ENCODE measurements at places on chromosomes 12 and 14. TPM values are rescaled to one million over a fixed set of nuclear protein-coding genes. Genes with fewer than 3 reads are reported as not detected.

The OAS2 gene
- 1.0 TPM for total RNA-seq

GRCh38 chr12:2487278-2487677, 307.5 kb upstream of the FKBP4 start:
- H3K27ac ChIP-seq = no peak overlapping the region
- H3K27me3 ChIP-seq = no peaks in the 10 kb centered on the region
- H3K36me3 ChIP-seq = peaks cover 16% of the 10 kb centered on the region
- H3K4me3 ChIP-seq = no peak overlapping the region
- DNase-seq = no peak
- no peaks in the 10 kb centered on the region for H3K4me1 ChIP-seq

DNA sequence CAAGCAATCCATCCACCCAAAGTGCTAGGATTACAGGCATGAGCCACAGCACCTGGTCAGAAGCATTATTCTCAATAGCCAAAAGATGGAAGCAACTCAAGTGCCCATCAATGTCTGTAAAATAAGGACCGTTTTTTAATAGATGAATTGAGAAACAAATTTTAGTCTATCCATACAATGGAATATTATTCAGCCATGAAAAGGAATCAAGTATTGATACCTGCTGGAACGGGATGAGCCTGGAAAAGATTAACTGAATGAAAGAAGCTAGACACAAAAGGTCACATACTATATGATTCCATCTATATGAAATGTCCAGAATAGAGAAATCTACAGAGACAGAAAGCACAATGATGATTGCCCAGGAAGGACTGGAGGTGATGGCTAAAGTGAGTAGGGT, 9.1 kb upstream of the FBXW8 start:
- no peaks in the 10 kb centered on the region for H3K36me3 ChIP-seq
- no peak for DNase-seq
- H3K27ac ChIP-seq = no peak overlapping the region
- H3K27me3 ChIP-seq = peaks cover 5% of the 10 kb centered on the region
- H3K4me3 ChIP-seq = no peak overlapping the region
- no peaks in the 10 kb centered on the region for H3K4me1 ChIP-seq

GRCh38 chr14:103657471-103657870, 28.5 kb downstream of the KLC1 start:
- H3K36me3 ChIP-seq = peaks cover 68% of the 10 kb centered on the region
- DNase-seq = peak; percentile 94
- peaks cover 55% of the 10 kb centered on the region for H3K4me1 ChIP-seq
- peak overlapping the region; percentile 88 for H3K27ac ChIP-seq
- no peaks in the 10 kb centered on the region for H3K27me3 ChIP-seq

DNA sequence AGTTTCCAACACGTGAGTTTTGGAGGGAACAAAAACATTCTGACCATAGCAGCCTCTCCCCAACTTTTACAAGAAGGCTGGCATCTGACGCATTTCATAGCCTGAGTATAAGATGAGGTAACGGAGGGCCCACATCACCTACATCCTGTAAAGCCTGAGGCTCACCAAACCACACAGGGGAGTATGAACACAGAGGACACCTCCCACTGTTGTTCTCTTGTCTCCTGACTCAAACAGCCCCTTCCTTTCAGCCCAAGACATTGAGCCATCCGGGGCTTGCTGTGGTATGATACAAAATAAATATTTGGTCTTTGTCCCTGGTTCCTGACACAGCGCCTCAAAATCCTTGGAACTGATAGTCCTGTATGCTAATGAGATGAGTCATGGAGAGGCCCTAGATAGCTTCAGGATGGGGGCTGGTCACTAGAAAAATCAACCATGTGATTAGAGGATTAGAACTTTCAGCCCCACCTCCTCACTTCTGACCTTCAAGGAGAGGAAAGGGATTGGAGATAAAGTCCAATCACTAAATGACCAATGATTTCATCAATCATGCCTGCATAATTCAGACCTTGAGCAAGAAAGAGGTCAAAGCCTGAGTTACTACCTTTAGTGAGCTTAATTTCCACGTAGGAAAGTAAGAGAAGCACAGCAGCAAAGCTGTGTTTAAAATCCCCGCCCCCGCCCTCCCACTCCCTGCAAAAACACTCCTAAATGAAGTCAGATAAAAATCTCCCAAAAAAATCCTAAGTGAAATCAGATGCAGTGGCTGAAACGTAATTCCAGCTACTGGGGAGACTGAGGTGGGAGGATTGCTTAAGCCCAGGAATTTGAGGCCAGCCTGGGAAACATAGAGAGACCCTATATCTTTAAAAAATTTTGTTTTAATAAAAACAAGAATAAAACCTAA, 236.4 kb downstream of the PCNX1 start:
- H3K27me3 ChIP-seq = no peaks in the 10 kb centered on the region
- H3K27ac ChIP-seq = peak overlapping the region; percentile 90
- DNase-seq = peak; percentile 77

Data from GM23248 (cell line).